ENCODE measurements at places on chromosomes 2 and 18.

GRCh38 chr2:44778671-44779476 is 162.6 kb upstream of the SIX3 start:
- no peak for DNase-seq

GRCh38 chr18:36638224-36638623 is 190.6 kb downstream of the TPGS2 start:
- no peak for DNase-seq

GRCh38 chr2:937530-937929 is 13.1 kb upstream of the SNTG2 start:
- no peak for DNase-seq

- no peak for DNase-seq
These were observed 37.7 kb downstream of the PIK3C3 start for GRCh38 chr18:41992703-41993102.

DNA sequence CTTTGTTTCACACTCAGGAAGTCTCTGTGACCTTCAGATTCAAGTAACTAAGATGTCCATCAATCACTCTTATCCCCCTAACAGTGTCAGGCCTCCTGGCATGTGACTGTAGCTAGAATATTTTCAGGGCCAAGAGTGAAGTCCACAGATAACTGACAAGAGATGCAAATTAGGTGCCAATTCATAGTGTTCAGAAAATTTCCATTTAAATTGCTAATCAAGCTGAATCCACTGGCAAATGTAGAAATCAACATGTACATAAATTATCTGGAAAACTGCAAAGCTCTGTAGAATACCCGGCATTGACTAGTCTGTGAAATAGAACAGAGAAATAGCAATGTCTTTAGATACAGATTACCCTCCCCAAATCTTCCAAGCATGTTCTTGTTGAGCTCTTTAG is 38.6 kb upstream of the ARL4C start:
- no peak for DNase-seq

DNA sequence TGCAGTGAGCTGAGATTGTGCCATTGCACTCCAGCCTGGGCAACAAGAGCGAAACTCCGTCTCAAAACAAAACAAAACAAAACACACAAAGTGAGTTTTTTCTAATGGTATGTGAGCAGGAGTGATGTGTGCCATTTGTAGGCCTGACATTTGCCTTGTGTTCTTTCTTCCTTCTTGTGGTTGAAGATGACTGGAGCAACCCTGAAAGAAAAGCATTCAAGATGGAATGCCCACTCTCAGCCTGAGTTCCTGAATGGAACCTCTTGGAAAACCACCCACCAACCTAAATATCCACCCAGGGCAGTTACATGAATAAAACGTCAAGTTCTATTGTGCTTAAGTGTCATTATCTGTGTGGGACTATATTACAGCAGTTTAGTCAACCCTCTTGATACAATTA is 26.5 kb downstream of the PGAP1 start:
- DNase-seq: no peak

DNA sequence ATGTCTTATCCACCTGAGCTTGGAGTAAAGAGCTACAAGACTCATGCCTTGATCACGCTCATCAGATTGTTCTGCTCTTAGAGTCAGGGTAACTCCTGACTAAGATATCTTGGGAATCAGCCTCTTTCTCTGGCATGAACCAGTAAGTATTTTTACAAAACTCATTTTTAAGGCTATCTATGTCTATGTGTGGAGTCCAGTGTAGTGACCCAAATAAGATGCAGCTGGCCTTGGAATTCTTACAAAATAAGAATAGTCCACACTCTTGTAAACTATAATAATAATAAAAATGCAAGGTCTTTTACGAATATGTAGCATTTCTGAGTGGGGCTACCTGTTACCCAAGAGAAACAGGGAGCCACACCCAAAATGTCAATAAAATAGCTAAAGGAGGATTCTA is 498.3 kb upstream of the SYT4 start:
- DNase-seq: no peak

DNA sequence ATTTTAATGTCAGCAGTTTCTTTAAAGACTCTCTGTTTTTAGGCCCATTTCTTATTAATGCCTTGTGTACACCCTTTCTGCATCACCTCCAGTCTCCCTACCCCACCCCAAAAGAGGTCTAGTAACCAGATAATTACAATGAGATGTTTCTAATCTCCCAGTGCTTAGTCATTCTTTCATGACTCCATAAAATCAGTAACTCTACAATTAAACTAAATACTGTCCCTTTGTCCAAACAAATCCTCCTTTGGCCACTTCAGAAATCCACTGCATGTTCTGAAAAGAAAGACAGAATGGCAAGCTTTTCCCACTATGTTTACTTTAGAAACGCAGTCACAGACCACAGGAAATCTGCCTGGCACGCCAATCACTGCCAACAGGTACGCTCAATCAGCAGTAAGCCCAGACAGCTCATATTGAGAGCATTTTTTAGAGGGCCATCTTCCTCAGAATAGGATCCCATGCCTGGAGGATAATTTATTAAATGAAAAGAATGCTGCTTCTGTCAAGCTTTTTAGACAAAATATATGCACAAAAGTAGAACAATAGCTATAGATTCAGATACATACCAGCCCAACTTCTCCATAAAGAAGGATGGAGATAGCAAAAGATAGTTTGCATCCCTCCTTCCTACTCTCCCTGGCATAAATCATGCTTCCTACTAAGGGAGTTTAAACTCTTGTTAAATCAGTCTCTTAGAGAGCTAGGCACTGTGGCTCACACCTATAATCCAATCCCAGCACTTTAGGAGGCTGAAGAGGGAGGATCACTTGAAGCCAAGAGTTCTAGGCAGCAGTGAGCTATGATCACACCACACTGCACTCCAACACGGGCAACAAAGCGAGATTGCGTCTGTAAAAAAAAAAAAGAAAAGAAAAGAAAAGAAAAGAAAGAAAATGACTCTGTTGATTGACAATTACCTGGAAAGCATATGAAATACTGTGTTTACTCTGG is 14.6 kb downstream of the CLASP1 start:
- no peak for DNase-seq

GRCh38 chr2:104786821-104787220 is 67.1 kb upstream of the POU3F3 start:
- no peak for DNase-seq

GRCh38 chr2:235091421-235091820 is 139.6 kb downstream of the SH3BP4 start:
- no peak for DNase-seq

DNA sequence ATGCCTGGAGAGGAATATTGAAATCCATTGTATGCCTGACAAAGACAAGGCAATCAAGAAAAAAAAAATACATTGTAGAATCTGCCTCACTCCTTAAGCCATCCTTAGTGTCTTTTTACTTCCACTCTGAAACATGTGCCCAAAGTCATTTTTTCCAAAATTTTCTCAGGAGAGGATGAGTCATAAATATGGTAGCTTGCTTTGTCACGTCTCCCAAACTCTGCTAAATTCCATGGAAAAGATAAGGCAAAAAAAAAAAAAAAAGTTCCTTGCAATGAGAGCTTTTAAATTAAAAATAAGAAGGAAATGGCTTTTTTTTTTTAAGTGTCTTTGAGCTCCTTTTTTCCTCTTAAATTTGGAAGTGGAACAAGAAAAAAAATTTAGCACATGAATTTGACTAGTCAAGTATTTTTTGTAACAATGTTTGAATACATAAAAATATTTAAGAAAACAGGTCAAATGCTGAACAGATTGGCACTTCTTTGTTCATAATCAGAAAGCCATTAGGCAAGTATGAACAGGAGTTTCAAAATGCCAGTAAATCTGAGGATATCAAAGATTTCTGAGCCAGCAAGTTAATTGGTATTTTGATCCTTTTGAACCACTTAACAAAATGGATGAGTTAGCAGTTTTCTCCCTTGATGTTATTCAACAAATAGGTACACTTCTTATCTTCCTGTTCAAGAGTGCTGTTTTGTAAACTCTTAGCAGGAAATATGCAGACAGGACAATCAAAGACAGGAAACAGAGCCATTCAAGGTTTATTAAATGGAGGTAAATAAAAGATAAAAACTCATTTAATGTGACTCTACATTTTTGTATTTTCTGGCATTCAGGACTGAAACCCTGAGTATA is 247.3 kb upstream of the SP5 start:
- DNase-seq: no peak

GRCh38 chr18:34697233-34697632 is 12.9 kb upstream of the DTNA start:
- no peak for DNase-seq

Measured in activated CD4-positive, alpha-beta T cell treated with anti-CD3 and anti-CD28 coated beads, Interleukin-2, amount 50 U/mL, for 1 hour (primary cell).